ENCODE measurements at places on chromosomes 12 and 14. TPM values are rescaled to one million over a fixed set of nuclear protein-coding genes. Genes with fewer than 3 reads are reported as not detected.
A peak's percentile ranks its signal among the peaks of the same experiment; 100 is the strongest.

DNA sequence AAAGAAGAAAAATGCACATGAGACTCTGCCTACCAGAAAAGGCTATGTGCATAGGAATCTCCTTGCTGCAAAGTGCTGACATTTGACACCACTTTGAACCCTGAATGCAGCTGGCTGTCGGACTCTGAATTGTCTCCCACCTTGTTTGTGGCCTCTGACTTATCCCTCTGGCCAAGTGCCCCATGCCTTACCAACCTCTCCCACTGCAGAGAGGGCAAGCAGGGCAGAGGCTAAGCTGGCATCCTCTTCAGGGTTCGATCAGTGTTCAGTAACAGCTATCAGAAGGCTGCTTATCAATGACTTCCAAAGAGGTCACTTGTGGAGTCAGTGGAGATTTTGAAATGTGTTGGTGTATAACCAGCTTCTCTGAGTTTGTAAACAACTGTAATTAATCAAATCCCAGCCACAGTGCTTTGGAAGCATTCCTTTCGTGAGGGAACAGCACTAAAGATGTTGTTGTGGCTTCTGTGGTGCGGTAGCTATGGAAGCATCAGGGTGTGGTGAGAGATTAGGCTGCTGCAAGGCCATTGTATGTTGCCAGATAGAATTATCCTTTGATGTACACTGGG lies 22.6 kb upstream of the BMP4 start:
- DNase-seq = no peak

- DNase-seq = no peak
Observed at GRCh38 chr12:19833775-19834501, 394.6 kb downstream of the AEBP2 start.

DNA sequence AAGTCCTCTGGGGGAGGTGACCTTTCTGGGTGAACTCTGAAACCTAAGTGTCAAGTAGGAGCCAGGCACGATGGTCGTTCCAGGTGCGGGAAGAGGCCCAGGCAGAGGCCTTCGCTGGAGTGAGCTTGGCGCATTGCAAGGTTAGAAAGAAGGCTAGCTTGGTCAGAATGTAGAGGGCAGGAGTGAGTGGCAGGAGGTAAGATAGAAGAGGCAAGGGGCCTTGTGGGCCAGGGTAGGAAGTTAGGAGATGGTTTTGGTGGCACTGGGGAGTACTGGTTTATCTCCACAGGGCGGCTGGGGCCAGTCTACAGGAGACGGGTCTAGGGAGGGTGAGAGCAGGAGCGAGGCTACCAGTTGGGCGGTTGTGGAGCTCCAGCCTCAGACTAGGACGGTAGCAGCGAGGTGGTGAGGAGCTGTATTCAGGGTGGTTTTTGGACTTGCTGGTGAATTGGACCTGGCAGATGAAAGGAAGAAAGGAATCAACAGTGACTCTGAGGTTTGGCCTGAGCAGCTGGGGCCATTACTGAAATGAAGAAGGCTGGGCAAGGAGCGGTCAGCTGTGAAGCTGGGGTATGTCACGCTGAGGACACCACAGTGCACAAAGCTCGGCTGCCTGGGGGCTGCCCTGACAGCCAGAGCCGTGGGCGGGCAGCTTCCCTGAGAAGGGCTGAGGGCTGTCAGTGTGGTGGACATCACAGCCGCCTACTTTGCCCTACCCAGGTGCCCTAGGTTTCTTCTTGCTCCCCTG lies 9.0 kb downstream of the MLXIP start:
- peak; percentile 59 for DNase-seq

DNA sequence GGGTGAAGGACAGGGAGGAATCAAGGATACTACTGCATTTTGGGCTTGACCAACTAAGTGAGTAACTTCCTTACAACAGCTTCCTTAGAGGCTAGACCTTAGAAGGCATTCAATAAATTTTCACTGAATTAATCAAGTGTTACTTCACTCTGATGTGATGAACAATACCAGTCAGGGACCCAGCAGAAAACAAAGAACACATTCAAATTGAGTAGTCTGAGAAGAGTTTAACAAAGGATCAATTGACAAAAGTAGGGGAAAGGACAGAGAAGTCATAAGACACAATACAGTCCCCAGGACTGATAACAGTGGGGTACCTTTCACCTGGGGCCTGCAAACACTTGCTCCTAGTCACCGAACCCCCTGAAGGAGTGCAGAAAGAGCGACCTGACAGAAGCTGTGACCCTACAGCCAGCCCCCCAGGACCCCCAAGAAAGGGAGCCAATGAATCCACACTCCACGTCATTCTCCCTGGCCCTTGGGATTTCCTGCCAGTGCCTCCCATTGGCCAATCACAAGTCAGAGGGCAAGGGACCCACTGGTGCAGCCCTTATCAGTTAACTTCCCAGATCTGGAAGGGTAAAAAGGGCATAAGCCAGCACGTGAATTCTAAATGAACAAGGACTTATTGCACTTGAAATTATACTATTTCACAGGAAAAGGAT lies 6.9 kb downstream of the ANAPC5 start:
- DNase-seq = no peak

ALG10 gene
- 3.7 TPM for total RNA-seq

Measured in sigmoid colon (tissue), 7 donors.